BE2C (cell line): ENCODE measurements at places on chromosomes 12 and 14.

GRCh38 chr14:71206766-71207371 lies 299.6 kb downstream of the PCNX1 start:
- DNase-seq: peak; percentile 81

- peak; percentile 79 for DNase-seq
Observed at GRCh38 chr12:110403976-110404682, 621 bp upstream of the ANAPC7 start.

DNA sequence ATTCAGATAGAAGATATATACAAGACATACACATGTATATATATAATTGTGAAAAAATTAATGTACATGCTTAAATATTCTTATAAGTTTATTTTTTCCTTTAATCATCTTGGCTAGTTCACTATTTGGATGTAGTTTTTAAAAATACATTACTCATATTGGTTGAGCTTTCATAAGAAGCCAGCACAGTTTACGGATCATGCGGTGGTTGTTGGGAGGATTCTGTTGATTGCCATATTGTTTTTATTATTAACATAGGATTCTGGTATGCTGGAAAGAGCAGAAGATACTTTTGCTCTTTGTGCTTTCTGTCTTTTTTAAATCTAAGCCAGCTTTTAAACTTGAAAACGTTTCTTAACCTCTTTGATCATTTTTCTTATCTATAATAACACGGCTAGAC lies 163.4 kb downstream of the OTOGL start:
- no peak for DNase-seq

- no peak for DNase-seq
Observed at GRCh38 chr14:88748288-88748687, 44.5 kb downstream of the EML5 start.
